ENCODE measurements at places on chromosomes 16 and 17.

- peak; percentile 74 for DNase-seq
Observed at GRCh38 chr17:81094509-81095382, 59.8 kb downstream of the BAIAP2 start.

DNA sequence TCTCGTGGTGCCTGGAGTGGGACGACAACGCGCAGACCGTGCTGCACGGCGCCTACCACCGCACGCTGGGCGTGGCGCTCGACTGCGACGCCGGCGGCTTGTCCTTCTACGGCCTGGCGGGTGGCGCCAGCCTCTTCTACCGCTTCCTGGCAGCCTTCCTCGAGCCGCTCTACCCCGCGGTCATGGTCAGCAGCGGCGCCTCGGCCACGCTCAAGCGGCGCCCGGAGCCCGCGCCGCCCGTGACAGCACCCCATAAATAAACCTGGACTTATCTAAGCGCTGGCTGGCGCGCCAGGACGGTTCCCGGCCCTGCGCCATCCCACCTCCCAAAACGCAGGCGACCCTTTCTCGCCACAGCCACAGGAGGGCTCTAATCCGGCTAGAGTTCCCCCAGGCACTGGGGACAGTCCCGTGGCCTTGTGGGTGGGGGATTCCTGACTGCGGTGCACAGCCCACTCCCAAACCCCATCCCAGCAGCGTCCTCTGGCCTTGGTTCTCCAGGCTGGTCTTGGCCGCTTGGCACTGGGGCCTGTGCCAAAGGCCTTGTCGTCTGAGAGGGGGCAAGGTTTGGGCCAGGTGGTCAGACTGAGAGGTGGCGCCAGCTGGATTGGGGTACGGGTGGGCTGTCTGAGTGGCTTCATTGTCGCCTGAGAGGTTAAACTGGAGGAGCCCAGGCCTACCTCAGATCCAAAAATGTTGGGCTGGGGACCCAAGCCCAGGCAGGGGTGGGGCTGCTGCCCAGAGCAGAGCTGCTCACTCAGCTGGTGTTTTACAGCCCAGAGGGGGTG, 10.1 kb upstream of the SLC16A5 start:
- no peak for DNase-seq

GRCh38 chr17:5065227-5065744, 13.0 kb upstream of the ZFP3 start:
- DNase-seq: no peak

- no peak for DNase-seq
Observed at GRCh38 chr16:31913668-31914067, 40.1 kb downstream of the ZNF267 start.

DNA sequence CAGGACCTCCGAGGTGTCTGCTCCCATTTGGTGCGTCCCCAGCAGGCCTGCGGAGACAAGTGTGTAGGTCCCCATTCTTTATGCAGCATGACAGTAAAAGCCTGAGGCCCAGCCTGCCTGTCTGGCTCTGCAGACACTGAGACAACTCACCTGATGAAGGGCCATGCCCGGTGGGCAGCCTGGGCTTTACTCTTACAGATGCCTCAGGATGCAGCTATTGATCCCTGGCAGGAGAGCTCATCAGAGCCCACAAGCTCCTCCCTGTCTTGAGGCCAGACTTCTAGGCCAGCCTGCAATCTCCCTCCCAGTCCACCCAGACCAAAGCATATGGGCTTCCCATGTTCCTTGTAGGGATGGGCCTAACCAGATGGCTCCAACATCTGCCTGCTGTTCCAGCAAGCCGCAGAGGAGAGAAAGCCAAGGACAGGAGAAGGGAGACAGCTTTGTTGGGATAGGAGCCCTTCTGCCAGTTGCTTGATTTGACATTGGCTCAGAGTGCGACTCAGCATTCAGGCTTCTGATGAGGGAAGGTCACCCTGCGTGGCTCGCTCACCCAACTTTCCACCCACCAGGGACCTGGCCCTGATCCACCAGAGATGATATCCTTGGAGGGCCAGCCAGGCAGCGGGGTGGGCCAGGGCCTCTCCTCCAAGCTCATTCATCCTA, 87.5 kb downstream of the SOCS1 start:
- DNase-seq: no peak

All from T-helper 1 cell (primary cell).